Non-pigmented ciliary epithelial cell (primary cell): ENCODE measurements at places on chromosomes 6 and 20.

DNA sequence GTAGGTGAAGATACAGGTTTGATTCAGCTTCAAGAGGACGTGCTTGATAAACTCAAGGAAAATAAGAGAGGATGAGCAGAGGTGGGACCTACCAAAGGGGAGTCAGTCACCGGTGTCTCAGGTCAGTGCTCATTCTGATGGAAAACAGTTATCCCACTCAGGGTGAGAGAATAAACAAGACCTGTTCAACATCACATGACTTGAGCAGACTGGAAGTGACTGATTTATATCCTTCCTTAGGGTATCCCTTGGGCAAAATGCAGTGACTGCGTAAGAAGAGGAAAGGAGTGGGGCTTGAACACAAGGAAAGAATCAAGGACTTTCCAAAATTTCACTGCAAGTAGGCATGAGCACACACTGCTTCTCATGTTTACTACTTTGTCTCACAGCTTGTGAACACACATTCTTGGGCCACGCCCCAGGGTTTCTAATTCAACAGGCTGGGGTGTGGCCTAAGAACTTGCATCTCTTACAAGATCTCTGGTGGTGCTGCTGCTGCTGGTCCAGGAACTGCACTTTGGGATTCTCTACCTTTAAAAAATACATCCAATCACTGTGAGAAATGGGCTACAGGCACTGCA, 11.6 kb downstream of the CST3 start:
- no peak for DNase-seq

DNA sequence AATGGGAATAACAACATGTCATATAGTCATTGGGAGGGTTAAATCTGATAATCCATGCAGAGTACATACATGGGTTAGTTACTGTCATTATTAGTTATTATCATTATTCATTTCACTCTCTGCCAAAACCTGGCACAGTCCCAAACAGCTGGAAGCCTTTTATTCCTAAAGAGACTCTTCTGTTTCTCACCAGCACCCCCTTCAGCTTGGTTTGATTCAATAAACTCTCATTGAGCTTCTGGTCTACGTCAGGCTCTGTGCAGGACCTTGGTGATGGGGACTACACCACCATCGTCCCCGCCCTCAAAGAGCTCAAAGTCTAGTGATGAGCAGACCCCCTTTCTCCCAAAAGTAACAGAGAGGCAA, 2.3 kb downstream of the KCNK15 start:
- DNase-seq: no peak

DNA sequence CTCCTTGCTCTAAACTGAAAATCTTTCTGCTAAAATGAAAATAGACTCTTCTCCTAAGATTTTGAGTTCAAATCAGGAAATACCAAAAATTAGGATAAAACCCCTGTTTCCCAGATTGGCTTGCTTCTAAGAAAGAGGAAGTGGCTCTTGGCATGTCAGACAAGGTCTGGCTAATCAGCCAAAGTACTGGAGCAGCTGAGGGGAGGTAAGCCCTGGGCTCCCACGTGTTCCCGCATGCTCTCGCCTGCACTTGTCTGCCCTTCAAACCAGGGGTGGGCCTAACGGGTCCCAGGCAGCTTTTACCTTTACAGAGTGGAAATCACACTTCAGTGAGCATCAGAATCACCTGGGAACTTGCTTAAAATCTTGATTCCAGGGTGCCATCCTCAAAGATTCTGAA, 43.2 kb upstream of the GABRR1 start:
- no peak for DNase-seq

- no peak for DNase-seq
Measured at GRCh38 chr20:23112595-23112994, 26.5 kb upstream of the CD93 start.

DNA sequence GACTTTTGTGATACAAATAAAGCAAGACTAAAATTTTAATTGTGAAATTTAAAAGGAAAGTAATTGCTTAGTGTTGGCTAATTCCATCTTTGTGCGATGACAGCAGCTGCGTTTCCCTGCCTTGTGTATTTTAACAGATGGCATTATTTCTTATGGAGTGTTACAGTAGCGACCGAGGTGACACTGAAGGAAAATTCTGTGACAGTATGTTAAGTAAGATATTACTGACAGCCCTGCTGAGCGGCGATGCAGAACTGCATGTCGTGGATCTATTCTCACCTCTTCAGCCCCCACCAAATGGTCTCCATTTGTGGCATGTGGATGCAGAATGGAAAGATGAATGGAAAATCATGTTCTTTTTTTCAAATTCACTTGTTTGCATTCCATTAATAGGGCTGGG, 289.4 kb downstream of the RNF144B start:
- no peak for DNase-seq

DNA sequence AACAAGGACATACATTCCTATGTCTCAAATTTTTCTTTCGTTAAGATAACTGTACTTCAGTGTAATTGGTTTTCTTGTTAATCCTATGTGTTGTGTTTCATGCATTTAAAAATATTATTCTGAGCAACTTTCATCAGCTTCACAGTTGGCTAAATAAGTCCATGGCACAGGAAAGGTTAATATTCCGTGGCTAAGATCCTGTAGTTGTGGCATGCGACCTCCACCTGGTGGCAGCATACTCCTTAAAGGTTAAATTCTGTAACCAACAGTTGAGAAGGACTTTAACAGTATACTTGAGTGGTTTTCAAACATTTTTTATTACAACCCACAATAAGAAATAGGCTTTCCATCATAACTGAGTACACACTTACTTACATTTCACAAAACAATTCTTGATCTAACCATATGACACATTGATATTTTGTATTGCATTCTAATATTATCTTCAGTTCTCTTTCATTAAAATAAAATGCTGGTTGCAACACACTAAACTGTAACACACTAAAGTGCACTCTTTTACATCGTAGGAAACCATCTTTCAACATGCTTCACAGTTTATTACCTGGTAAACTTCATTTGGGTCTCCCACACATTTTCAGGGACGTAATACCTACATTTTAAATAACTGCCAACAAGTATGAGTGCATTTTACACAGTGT, 118.3 kb downstream of the SLX4IP start:
- DNase-seq: peak; percentile 30

DNA sequence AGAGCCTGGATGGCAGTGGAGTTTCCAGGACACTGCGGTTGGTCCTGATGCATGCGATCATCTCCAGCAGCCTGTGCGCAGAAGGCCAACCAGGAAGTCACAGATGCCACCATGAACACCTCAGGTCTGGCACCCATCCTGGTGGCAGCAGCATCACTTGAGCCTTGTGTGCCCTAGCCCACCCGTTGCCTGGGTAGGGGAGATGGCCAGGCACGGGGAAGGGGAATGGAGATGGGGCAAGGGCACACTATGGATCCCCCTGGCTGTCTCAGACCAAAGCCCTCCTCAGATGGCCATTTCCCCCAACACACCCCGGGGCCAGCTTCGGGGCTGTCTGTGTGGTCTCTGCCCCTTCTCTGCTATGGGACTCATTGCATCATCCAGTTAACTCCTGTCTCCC, 58.3 kb downstream of the GNAS-AS1 start:
- DNase-seq: no peak

DNA sequence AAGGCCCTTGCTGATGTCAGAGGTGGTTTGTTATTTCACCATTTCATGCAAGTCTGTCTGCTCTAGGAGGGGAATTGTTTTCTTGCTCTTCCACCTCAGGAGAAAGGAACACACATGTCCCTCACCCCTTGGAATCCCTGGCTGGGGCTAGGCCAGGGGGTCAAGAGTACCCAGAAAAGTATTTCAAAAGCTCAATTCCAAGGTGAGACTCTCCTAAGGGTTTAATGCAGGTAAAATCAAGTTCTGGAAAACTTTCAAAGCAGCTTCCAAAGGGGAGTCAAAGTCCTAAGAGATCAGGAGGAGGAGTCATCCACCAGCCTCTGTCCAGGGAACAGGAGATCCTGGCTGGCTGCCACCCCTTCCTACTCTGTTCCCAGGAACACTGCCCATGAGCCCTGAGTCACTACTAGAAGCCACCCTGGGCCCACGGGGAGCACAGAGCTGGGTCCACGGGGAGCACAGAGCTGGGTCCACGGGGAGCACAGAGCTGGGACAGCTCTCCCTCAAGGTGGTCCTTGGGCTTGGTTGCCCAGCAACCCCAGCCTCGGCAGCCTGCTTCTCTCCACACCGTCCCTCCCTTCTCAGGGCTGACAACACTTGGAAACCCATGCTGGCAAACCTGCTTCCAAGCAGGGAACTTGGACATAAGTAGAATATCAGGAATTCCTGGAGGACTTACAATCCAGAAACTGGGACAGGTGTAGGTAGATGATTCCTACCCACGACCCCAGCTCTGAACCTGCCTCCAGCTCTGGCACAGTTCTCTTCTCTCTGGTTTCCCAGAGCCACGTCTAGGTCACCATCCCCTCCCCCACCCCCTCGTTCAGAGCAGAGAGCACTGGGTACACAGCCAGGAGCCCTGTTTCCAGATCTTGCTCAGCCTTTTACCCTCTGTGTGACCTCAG, 35.3 kb upstream of the CDKN1A start:
- DNase-seq: no peak

- DNase-seq: no peak
Measured at GRCh38 chr6:48564036-48564820, 453.2 kb upstream of the PTCHD4 start.
